ENCODE measurements at places on chromosomes 3 and 15.

GRCh38 chr3:169390271-169390670, 273.2 kb downstream of the MECOM start:
- no peak for DNase-seq
- no peaks in the 10 kb centered on the region for H3K4me1 ChIP-seq
- H3K4me3 ChIP-seq: no peak overlapping the region
- no peaks in the 10 kb centered on the region for H3K27me3 ChIP-seq
- no peak overlapping the region for H3K27ac ChIP-seq
- H3K36me3 ChIP-seq: no peaks in the 10 kb centered on the region

DNA sequence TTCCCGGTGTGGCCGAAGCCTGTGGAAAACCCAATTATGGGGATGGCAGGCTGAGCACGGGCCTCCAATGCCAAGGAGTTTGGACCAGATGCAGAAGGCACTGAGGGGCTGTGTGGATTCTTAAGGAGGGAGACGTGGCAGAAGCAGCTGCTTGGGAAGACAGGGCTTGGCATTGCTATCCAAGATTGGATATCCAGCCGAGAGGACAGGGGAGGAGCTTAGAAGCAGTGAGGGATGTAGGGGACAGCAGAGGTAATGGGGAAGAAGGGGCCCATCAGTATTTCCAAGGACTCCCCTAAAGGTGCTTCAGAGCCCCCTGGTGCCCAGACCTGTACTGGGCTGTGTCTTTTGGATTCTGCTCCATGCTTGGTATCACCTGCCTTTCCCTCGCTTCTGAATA, 112.8 kb upstream of the TLE3 start:
- H3K4me1 ChIP-seq: no peaks in the 10 kb centered on the region
- no peaks in the 10 kb centered on the region for H3K27me3 ChIP-seq
- no peak overlapping the region for H3K4me3 ChIP-seq
- H3K36me3 ChIP-seq: no peaks in the 10 kb centered on the region
- DNase-seq: no peak

GRCh38 chr15:100809151-100809550, 70.5 kb upstream of the ALDH1A3 start:
- H3K27ac ChIP-seq: no peak overlapping the region
- DNase-seq: no peak
- H3K4me1 ChIP-seq: no peaks in the 10 kb centered on the region
- H3K27me3 ChIP-seq: no peaks in the 10 kb centered on the region
- no peak overlapping the region for H3K4me3 ChIP-seq
- H3K36me3 ChIP-seq: no peaks in the 10 kb centered on the region

DNA sequence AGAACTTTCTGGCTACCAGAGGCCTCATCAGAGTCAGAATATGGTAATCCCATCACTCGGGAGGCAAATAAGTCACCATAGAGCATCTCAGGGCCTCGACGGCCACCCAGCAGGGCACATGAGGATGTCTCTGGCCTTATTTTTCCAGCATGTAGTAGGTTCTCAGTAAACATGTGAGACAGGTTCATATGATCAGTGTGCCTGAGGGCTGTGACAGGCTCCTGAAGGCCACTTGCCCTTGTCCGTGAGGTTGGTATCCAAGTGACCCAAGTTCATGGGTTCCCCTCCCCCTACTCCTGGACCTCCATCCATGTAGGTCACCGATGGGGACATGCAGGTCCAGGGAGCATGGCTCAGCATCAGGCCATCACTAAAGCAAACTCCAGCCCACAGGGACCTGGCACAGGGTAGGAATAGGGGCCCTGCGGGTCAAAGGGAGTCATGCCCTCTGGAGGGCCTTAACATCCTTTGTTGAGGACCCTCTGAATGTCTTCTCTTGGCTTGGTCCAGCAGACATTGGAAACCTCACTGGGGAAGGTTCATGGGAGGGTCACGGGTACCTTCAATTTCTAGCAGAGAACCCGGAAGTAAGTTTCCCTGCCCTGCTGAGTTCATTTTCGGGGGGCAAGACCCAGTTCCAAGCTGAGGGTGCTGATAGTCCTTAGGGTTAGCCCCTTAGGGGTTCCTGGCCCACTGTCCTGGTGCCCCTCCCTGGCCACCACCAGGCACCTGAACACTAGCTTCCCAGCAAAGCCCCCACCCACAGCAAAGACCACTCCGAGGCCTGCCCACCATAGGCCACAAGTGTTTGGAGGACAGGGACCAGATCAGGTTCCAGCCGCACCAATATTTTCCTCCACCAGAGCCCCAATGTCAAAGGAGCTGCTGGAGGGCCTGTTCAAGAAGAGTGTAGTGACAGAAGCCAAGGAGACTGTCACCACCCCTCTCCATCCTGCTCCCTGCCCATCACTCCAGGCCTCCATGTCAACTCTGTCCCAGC, 61.1 kb downstream of the ZNF445 start:
- H3K4me3 ChIP-seq: no peak overlapping the region
- H3K36me3 ChIP-seq: no peaks in the 10 kb centered on the region
- no peak for DNase-seq
- no peak overlapping the region for H3K27ac ChIP-seq
- H3K27me3 ChIP-seq: no peaks in the 10 kb centered on the region

Data from ovary (tissue), 10 donors.